ENCODE measurements at places on chromosomes 6 and 20.

- DNase-seq = no peak
Observed at GRCh38 chr6:13488015-13488895, 855 bp upstream of the GFOD1 start.

DNA sequence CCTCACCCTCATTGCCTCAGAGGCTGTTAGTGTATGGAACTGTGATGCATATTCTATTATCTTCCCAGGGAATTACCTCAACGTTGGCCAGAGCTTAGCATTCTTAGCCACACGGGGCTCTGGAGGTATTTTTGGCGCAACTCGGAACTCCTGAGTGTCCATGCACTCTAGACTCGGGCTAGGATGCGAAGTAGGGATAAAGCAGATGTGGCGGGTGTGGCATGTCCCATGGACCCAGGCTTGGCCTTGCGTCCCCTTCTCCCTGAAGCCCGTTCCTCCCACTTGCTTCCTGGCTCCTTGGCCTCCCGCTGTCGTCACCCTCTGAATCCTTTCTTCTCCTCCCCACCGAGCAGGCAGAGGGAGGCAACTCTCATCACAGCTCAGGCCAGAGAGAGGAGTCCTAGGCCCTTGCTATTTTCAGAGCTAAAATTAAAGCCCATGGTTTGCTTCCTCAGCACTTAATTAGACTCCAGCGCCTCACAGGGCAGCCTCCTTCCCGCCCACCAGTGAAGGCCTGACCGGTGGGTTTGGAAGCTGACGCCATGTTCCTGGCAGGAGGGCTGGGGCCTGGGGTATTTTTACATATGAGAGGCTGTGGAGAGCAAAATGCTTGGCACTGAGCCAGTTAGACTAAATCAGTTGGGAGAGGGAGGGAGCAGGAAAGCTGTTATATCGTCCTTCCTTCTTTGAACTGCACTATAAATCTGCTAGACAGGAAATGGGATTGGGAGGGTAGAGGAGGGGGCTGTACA, 138.7 kb downstream of the FOXO3 start:
- DNase-seq = no peak

DNA sequence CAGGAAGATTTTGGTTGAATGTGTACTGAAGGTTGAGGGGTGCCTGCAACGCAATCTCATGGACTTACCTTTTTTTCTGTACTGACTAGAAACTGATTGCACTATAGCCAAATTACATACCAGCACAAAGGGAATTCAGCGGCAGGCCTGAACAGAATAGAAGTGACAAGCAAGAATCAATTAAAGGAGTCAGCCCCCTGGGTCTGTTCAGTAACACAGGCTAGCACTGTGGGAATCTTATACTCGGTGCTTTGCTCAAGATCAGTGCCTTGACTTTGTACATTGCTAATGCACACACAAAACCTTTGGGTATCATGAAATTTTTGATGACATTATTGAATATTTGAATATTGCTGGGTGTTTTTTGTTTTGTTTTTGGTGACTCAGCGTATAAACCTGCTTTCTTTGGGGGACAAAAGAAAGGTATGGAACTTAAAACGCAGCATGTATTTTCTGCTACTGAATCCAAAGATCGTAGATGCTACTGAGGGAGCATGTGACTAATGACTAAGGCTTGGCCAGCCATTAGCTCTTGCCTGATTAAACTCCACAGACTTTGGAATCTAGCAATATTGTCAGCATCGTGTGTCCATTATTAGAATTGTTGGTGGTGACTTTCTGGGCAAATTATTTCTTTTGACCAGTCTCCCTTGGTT, 236.6 kb downstream of the ARID1B start:
- DNase-seq = no peak

GRCh38 chr6:52654007-52654406, 16.9 kb upstream of the TMEM14A start:
- DNase-seq = no peak

- no peak for DNase-seq
Observed at GRCh38 chr6:57265755-57266221, 43.7 kb upstream of the RAB23 start.

DNA sequence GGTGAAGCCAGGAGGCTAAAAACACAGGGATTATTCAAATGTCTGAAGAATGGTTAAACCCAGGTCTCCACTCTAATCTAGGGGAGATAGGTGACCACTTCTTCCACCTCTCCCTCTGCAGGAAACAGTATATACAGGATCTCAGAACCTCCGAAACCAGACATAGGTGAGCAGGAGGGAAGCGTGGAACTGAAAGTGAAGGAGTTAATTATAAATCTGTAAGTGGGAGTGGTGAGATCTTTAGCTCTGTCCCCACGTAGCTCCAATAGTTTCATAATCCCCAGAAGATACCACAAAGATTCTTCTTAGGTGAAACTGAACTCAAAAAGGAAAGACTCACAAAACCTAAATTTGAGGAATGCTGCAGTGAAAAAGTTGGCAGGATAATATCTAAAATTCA, 76.8 kb downstream of the THEMIS start:
- no peak for DNase-seq
